ENCODE measurements at places on chromosomes 6 and 20.

GRCh38 chr6:154112181-154112809, 73.3 kb downstream of the OPRM1 start:
- no peak for DNase-seq

GRCh38 chr6:135703621-135704020, 147.9 kb upstream of the PDE7B start:
- DNase-seq = no peak

- DNase-seq = no peak
Observed at GRCh38 chr20:5780846-5781217, 30.6 kb downstream of the SHLD1 start.

- no peak for DNase-seq
Observed at GRCh38 chr6:90896075-90896547, 309.2 kb upstream of the MAP3K7 start.

DNA sequence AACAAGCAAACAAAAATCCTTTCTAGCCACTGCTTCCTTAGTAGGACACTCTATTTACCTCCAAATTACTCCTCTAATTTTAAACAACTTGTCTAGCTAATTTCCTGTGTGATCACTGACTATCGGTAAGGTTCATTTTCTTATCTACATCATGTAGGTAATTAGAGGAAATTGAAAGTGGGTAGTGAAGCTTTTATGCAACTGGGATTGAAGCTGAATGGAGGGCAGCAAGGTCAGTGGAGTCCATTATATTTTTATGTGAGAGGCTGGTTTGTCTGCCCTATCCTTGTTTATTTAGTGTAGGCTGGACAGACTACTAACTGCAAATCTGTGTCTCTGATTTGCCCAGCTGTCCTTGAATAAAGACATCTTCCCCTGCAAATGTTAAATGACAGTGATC, 88.5 kb upstream of the SIM1 start:
- DNase-seq = no peak

- no peak for DNase-seq
Observed at GRCh38 chr6:147126618-147127022, 77.6 kb upstream of the STXBP5 start.

DNA sequence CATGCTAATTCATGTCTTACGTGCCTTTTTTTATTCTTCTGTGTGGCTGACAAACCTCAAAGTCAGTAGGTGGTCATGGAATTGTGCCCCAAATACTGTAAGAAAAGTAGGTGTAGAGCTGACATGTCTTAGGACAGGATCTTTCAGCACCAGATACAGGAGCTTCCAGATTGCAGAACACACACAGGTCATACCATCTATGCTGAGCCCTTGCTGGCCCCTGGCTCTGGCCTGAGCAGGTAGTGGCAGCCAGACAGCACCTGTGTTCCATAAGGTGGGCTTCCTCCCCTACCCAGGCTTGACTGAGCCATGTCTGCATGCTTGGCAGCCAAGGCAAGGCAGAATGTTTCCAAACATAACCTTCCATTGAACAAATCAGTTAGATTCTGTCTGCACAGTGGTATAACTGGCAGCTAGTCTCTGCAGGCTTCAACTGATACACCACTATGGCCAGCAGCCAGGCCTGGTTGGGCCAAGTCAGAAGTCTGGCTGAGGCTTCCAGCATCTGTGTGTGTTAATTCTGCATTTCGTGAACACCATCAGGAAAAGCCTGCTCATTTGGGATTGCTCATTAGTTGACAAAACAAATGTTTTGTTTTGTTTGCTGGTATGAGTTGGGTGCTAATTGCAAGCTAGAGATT, 366.5 kb downstream of the FOXA2 start:
- no peak for DNase-seq

- DNase-seq = peak; percentile 18
Observed at GRCh38 chr6:33391922-33392594, 435 bp downstream of the KIFC1 start.

DNA sequence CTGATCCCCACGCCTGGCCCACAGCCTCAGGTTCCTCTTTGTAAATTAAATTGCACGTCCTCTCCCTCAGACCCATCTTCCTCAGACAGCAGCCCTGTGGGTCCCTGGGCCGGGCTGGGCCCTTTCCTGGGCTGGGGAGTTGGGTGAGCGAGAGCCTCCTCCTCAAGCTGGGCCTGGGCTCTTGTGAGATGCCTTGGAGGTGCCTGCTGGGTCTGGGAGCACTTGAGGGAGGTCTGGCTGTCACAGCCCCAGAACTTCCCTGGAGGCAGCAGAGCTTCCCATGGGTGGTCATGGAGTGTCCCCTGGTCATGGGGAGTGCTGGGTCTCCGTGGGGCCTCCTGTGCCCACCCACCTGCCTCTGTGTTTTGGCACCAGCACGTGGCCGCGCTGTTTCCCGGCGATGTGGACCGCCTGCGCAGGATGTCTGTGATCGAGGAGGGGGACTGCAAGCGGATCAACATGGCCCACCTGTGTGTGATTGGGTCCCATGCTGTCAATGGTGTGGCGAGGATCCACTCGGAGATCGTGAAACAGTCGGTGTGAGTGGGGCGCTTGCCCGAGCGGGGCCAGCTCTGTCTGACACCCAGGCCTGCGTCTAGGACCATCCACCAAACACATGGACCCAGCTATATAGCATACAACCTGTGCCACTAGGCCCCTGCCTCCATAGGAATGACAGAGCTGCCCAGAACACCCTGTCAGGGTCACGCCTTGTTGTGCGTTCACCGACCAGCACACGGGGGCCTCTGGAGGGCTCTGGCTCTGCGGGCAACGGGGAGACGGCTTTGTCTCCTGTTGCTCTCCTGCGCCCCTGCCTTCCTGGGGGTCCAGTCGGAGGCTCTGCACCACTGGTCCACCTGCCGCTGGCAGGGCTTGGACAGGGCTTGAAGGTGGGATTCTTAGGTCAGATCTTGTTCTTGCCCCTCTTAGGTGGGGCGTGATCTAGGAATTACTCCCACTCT, 33.0 kb downstream of the PYGB start:
- DNase-seq = no peak

GRCh38 chr20:11090751-11091150, 417.0 kb upstream of the JAG1 start:
- no peak for DNase-seq

- DNase-seq = no peak
Observed at GRCh38 chr6:73234733-73235132, 9.4 kb upstream of the KHDC1L start.

GRCh38 chr6:137111296-137112066, 62.0 kb downstream of the IL22RA2 start:
- DNase-seq = no peak

Measured in activated CD4-positive, alpha-beta T cell treated with anti-CD3 and anti-CD28 coated beads, Interleukin-2, amount 50 U/mL, for 24 hours (primary cell).